Stimulated activated CD8-positive, alpha-beta memory T cell treated with anti-CD3 and anti-CD28 coated beads, Interleukin-4, amount 100 ng/mL, for 1 hour (primary cell): ENCODE measurements at places on chromosomes 1 and 21.

DNA sequence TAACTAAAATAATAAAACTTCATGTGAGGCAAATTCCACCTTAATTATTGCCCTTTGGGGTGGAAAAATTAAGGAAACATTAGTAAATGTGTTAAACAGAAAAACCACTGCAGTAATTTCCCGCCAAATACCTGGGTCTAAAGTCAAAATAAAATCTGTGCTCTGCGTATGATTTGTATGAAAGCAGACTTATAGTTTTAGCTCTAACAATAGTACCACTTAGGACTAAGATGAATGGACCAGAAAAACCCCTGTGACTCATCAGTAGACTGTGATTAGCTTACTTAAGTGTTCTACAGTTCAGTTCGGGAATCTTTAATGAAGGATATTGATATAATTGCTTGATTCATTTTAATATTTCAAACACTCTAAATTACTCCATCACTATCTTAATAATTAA, 23.3 kb upstream of the C1orf105 start:
- no peak for DNase-seq

GRCh38 chr1:209399800-209400199, 183.7 kb upstream of the CAMK1G start:
- DNase-seq = no peak

- no peak for DNase-seq
Observed at GRCh38 chr1:239858057-239858456, 233.6 kb upstream of the FMN2 start.

- DNase-seq = no peak
Observed at GRCh38 chr1:229975047-229975446, 92.0 kb upstream of the GALNT2 start.

- no peak for DNase-seq
Observed at GRCh38 chr1:203478986-203479385, 3.4 kb downstream of the PRELP start.

- DNase-seq = no peak
Observed at GRCh38 chr1:53326598-53327181, 1.2 kb downstream of the LRP8 start.

- no peak for DNase-seq
Observed at GRCh38 chr1:66350001-66350547, 183.9 kb upstream of the SGIP1 start.

DNA sequence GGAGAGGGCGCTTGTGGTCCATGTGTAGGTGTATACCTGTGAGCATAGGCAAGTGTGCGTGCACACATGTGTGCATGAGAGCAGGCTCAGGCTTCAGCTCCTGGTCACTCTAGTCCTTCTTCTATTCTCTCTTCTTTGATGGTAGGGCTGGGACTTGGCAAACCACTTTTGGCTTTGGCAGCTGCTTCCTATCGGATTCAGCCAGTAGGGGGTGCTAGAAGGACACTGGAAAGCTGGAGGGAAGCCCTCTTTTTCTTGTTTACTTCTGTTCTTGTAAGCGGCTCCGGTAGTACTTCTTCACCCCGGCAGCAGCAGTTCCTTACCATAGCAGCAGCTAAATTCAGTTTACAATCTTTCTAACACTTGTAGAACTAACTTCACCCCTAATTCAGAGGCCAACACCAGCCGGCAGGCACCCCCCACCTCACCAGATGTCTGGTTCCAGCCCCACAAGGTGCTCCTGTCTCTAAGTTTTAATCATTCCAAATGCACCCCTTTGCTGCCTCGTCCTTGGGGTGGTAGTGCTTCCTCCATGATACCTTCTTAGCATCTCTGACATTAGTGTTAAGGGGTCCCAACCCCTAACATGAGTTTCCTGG, 25.1 kb downstream of the NENF start:
- DNase-seq = no peak

- DNase-seq = no peak
Observed at GRCh38 chr1:171937938-171938337, 96.6 kb downstream of the DNM3 start.

- peak; percentile 17 for DNase-seq
Observed at GRCh38 chr1:13813398-13814012, 113.5 kb downstream of the PRDM2 start.

- DNase-seq = no peak
Observed at GRCh38 chr1:187549540-187549939, 720.8 kb downstream of the PLA2G4A start.

GRCh38 chr21:27206368-27206982, 239.6 kb upstream of the ADAMTS5 start:
- no peak for DNase-seq

- no peak for DNase-seq
Observed at GRCh38 chr1:119294722-119295121, 73.9 kb upstream of the HAO2 start.

- no peak for DNase-seq
Observed at GRCh38 chr1:234628089-234628488, 18.1 kb upstream of the IRF2BP2 start.

- no peak for DNase-seq
Observed at GRCh38 chr1:227561241-227561907, 2.0 kb upstream of the ZNF678 start.

- no peak for DNase-seq
Observed at GRCh38 chr1:211382182-211382713, 55.6 kb downstream of the TRAF5 start.

DNA sequence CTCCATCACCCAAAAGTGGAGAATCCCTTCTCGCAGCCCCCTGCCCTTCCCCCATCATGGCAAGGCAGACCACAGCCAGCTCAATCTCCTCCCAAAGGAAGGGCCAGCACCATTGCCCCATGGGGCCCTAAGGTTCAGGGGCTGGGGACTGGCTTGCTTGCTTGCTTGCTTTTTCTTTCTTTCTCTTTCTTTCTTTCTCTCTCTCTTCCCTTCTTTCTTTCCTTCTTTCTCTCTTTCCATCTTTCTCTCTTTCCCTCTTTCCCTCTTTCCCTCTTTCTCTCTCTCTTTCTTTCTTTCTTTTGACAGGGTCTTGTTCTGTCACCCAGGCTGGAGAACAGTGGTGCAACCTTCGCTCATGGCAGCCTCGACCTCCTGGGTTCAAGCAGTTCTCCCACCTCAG, 38.1 kb upstream of the CAMK1G start:
- no peak for DNase-seq

GRCh38 chr1:75502776-75503175, 108.1 kb downstream of the SLC44A5 start:
- DNase-seq = no peak

DNA sequence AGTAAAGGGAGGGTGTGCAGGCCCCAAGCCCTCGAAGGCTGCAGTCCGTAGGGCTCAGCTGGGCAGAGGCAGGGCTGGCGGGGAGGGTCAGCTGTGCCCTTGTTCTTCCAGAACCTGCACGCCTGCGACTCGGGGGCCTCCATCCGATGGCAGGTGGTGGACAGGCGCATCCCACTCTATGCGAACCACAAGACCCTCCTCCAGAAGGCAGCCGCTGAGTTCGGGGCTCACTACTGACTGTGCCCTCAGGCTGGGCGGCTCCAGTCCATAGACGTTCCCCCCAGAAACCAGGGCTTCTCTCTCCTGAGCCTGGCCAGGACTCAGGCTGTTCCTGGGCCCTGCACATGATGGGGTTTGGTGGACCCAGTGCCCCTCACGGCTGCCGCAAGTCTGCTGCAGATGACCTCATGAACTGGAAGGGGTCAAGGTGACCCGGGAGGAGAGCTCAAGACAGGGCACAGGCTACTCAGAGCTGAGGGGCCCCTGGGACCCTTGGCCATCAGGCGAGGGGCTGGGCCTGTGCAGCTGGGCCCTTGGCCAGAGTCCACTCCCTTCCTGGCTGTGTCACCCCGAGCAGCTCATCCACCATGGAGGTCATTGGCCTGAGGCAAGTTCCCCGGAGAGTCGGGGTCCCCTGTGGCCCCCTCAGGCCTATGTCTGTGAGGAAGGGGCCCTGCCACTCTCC, 13.6 kb upstream of the LRRC3 start:
- DNase-seq = no peak

DNA sequence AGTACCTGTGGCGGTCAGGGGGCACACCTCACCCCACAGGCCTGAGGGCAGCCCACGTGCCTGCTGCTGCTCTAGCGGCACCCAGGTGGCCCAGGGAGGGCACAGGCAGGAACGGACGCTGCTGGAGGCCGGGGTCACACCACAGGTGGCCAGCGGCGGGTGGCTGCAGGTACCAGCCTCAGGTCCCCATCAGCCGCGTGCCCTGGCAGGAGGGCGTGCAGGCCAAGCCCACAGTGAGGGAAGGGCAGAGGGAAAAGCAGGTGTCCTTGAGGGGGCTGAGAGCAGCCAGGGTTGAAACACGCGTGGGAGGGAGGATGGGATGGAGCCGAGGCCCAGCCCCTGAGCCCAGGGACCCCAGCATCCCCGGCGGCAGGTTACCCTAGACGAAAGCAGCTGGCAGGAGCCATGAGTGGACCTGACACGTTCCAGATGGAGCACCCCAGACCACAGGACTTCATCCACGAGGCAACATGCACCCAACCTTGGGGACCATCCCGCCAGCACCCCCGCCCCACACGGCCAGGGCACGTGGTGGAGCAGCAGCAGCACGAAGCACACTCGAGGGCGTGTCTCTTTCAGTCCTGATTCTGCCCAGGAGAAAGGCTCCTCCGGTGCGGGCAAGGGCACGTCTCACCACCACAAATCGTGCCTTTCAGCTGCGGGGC, 3.7 kb downstream of the SLC19A1 start:
- DNase-seq = no peak

DNA sequence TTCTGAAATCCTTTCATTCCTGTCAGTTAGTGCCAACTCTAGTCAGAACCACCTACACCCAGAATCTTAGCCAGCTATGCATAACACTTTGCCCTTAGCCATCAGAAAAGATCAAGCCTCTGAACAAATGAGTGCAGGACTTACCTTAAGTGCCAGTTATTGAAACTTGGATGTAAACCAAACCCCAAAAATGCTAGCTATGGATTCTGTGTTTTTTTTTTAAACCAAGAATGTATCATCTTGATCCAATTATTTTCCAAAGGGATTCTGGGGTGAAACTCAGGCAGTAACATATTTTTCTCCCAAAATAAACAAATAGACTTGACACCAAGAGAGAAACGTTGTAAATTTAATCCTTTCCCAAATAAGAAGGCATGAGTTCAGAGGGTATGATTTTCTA, 538.6 kb upstream of the ADAMTS5 start:
- no peak for DNase-seq

- no peak for DNase-seq
Observed at GRCh38 chr1:197632651-197633050, 142.6 kb downstream of the DENND1B start.

- DNase-seq = no peak
Observed at GRCh38 chr1:178098262-178098661, 4.4 kb downstream of the RASAL2 start.

- no peak for DNase-seq
Observed at GRCh38 chr21:34100790-34101189, 27.4 kb downstream of the MRPS6 start.

GRCh38 chr1:19427087-19427781, 58.1 kb downstream of the CAPZB start:
- no peak for DNase-seq

- DNase-seq = no peak
Observed at GRCh38 chr1:193185901-193186731, at the start of gene B3GALT2. Gene B3GALT2 (minus strand): TSS chr1:193186613. CDS start chr1:193181562, 5,051 bp downstream.

DNA sequence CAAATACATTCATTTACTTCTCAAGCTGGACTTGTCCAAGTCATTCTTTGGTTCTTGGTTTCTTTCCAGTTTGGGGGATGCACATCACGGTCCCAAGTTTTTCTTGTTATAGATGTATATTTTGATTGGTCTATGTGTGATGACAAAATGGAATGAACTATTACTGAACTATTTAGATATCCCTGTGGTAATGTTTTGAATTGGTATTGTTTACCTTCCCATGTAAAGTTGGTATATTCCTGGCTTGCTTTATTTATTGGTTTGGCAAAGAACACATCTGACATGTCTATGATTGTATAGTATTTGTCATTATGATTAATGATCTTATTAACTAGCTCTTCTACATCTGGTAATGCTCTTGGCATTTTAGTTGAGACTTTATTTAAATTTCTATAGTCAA, 22.4 kb upstream of the ZNF692 start:
- DNase-seq = no peak

GRCh38 chr21:44057960-44058651, 46.0 kb downstream of the TRAPPC10 start:
- no peak for DNase-seq

- no peak for DNase-seq
Observed at GRCh38 chr1:5375481-5375880, 616.7 kb downstream of the NPHP4 start.

GRCh38 chr1:39214998-39215873, 10.7 kb downstream of the MACF1 start:
- no peak for DNase-seq

DNA sequence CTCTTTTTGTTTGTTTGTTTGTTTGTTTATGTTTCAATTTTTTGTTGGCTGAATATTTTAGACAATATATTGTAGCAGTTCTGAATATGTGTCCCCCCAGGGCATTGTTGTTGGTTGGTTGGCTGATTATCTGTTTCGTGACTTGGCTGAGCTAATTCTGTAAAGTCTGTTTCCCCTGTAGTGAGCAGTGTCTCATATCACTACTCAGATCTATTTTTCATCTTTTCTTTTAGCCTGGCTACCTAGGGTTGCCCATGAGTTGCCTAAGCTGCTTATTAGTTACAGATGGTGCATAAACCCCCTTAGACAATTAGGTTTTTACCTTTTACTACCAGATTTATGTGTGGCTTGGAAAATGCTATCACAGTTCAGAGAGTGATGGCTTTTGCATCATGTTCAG, 32.3 kb downstream of the CFAP57 start:
- no peak for DNase-seq

DNA sequence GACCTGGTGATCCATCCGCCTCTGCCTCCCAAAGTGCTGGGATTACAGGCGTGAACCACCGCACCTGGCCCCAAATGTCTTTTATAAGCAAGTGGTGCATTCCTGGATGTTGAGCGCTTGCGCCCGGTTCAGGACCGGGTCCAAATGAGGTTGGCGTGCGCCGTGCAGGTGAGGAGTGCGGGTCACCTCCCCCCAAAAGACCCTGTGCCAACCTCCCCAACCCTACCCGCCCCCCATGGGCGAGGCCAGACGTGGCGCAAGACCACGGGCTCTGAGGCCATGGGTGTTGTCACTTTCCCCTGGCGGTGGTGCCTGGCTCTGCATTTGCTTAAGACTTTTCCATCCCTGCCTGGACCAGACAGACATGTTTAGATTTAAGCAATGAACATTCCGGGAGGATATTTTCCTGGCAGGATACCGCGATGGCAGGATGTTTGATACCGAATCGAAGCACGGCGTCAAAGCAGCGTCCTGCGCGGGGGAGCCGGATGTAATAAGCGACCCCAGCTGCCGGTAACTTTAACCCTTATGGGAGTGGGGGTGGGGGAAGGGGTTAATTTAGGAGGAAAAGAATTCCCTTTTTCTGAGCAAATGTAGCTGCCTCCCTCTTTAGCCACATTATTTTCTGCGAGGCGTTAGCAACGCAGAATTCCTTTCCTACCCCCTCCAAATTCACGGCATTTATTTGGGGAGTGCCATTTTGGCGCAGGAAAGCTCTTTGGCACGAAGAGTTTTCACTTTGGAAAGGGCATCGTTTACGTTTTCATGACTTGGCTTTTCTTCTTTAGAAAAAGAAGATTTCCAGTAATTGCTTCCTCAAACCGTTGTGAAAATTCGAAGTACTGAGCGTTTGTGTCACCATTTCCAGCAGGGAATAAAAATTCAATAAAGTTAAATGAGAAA, 27.8 kb upstream of the RNF187 start:
- no peak for DNase-seq
